Thymus (tissue), 14 donors: ENCODE measurements at places on chromosomes 11 and 22. TPM values are rescaled to one million over a fixed set of nuclear protein-coding genes. Genes with fewer than 3 reads are reported as not detected.

DNA sequence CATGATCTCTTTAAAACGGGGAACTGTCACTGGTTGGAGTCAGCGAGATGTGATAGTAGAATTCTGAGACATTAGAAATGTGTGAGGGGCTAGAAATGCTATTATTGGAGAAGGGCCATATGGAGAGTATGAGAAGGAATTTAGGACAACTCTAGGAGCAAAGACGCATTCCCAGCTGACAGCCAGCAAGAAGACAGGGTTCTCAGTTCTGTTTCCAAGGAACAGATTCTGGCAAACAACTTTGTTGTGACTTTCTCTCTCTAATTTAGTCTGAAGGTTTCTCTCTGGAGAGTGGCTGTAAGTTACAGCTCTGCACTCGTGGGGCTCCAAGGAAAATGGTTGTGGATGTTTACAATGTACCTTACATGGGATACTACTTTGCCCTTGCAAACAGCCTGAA lies 876.3 kb downstream of the FAM181B start:
- H3K4me3 ChIP-seq, result no peak overlapping the region
- H3K4me1 ChIP-seq, result no peaks in the 10 kb centered on the region
- no peak overlapping the region for H3K27ac ChIP-seq
- H3K27me3 ChIP-seq, result no peaks in the 10 kb centered on the region
- no peak for DNase-seq

DNA sequence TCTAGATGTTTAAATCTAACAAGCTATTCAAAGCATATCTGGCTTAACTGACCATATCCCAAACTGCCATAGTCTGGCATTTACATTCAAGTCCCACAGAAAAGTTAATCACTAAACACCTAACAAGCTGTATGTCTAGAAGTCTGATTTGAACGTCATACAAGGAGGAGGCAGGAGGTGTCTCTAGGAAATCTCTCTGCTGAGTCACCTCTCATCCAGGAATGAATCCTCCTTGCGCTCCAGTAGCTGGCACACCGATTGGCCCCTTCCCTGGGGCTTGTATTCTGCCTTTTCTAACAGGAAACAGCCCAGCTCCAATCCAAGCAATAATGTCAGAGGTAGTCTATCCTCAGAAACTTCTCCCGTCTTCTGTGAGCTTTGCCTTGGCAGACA lies 31.8 kb downstream of the FEZ1 start:
- DNase-seq, result no peak
- H3K4me1 ChIP-seq, result no peaks in the 10 kb centered on the region
- peaks cover 4% of the 10 kb centered on the region for H3K27me3 ChIP-seq
- no peaks in the 10 kb centered on the region for H3K36me3 ChIP-seq
- H3K27ac ChIP-seq, result no peak overlapping the region
- H3K4me3 ChIP-seq, result no peak overlapping the region

GRCh38 chr11:61715867-61716266 lies 35.7 kb downstream of the DAGLA start:
- peaks cover 11% of the 10 kb centered on the region for H3K4me1 ChIP-seq
- H3K27ac ChIP-seq, result no peak overlapping the region
- H3K4me3 ChIP-seq, result no peak overlapping the region
- no peaks in the 10 kb centered on the region for H3K27me3 ChIP-seq
- H3K36me3 ChIP-seq, result no peaks in the 10 kb centered on the region

DNA sequence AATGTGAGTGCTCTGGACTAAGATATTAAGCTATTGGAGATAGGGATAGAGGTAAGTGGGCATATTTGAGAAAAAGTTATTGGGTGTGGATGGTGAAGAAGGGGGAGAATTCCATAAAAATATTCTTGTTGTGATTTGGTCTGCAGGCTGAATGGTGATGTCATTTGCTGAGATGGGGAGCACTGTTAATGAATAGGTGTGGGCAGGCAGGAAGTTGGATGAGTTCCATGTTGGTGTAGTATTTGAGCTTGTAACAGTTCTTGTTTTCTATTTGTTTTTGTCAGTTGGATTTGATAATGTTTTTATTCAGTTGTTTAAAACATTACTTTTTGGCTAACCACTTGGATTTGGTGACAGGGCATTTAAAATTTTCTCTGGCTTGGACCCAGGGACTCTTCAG lies 168.8 kb downstream of the C11orf87 start:
- no peaks in the 10 kb centered on the region for H3K36me3 ChIP-seq
- H3K27me3 ChIP-seq, result no peaks in the 10 kb centered on the region
- no peak for DNase-seq
- H3K4me1 ChIP-seq, result no peaks in the 10 kb centered on the region
- no peak overlapping the region for H3K4me3 ChIP-seq

- no peaks in the 10 kb centered on the region for H3K36me3 ChIP-seq
- H3K27me3 ChIP-seq, result peaks cover 3% of the 10 kb centered on the region
- no peak for DNase-seq
- no peaks in the 10 kb centered on the region for H3K4me1 ChIP-seq
- H3K4me3 ChIP-seq, result no peak overlapping the region
Observed at GRCh38 chr11:31788085-31788484, 23.0 kb downstream of the PAX6 start.

DNA sequence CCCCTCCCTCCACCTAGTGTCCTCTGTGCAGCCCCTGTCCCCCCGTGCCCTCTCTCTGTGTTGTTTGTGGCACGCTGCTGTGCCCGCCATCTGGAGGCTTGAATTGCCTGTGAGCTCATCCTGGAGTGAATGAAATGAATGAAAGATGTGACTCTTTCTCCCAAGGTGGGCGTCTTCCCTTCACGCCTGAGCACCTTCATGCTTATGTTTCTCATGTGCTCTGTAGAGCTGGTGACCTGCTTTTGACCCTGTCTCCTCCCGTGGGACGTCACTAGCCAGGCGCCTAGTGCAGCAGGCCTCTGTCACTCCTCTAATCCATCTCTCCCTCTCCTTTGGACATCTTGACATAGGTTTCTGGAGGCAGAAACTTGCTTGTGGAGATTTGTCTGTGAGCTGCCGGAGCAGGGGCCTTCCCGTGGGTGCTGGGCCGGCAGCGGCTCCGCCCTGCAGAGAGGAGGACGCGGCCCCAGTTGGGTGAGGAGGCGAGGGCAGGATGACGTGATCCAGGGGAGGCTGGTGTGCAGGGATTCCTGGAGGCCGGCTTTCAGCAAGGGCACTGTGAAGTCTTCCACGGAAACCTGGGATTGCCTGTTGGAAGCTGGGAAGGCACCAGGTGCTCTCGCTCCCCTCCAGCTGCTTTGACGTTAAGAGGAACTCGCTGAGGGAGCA lies 40.6 kb downstream of the MUC6 start:
- peaks cover 61% of the 10 kb centered on the region for H3K36me3 ChIP-seq
- DNase-seq, result no peak
- no peak overlapping the region for H3K27ac ChIP-seq
- H3K27me3 ChIP-seq, result no peaks in the 10 kb centered on the region
- H3K4me1 ChIP-seq, result no peaks in the 10 kb centered on the region

GRCh38 chr11:13160806-13161205 lies 116.8 kb upstream of the BMAL1 start:
- H3K4me3 ChIP-seq, result no peak overlapping the region
- H3K4me1 ChIP-seq, result no peaks in the 10 kb centered on the region
- no peak overlapping the region for H3K27ac ChIP-seq

DNA sequence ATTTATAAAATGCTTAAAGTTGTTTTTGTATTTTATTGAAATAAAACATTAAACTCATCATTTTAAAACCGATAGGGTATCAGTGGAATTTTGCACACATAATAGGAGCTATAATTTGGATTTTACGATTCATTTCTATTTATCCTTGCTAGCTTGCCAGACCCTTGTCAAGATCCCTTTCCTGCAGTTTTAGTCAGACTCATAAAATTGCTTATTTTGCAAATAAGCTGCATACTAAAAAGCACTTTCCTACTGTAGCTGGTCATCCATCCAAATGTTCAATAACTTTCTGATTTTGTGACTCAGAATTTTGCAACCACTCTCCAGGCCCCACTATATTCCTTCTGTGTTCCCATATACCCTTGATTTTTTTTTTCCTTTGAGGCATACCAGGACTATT lies 239.2 kb upstream of the CTSC start:
- H3K4me3 ChIP-seq, result no peak overlapping the region
- no peak overlapping the region for H3K27ac ChIP-seq
- no peak for DNase-seq
- no peaks in the 10 kb centered on the region for H3K36me3 ChIP-seq
- no peaks in the 10 kb centered on the region for H3K27me3 ChIP-seq

- no peak overlapping the region for H3K27ac ChIP-seq
- DNase-seq, result peak; percentile 52
- H3K36me3 ChIP-seq, result no peaks in the 10 kb centered on the region
- no peaks in the 10 kb centered on the region for H3K27me3 ChIP-seq
Observed at GRCh38 chr22:35921777-35922176, 106.8 kb downstream of the RBFOX2 start.

- no peaks in the 10 kb centered on the region for H3K27me3 ChIP-seq
- peak overlapping the region; percentile 68 for H3K27ac ChIP-seq
- H3K36me3 ChIP-seq, result no peaks in the 10 kb centered on the region
- peak overlapping the region; percentile 63 for H3K4me3 ChIP-seq
Observed at GRCh38 chr11:86671531-86672006, 847 bp downstream of the ME3 start.

DNA sequence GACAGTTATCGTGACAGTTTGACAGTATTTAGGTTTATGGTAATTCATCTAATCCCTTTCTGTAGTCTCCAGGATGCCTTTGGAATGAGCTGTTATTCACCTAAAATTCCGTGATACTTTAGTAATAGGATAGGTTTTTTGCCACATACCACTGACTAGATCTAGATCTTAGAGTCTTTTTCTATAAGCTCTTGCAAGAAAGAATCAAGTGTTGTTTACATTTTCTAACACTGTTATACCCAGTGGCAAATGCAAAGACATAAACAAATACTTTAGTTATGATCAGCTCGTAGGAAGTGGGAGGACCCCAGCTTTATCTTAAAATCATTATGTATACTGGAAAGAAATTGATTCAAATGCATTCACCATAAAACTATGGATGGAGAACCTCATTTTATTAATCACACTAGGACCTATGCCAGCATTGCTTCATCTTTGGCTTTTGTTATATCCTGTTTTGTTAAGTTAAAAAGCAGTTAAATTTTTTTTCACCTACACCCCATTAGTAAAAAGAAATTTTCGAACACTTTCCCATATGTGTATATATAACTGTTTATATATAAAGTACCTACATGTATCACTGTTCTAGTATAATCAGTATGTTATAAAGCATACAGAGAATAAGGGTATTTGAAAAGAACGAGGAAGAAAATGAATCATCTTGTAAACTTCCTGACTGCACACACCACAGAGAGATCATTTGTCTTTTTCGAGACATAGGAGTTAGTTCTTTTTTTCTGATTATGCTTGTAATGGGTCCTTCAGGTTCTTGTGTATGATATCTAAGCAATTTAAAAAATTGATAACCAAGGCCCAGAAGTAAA lies 60.9 kb downstream of the PDHX start:
- DNase-seq, result no peak
- H3K27ac ChIP-seq, result no peak overlapping the region
- H3K27me3 ChIP-seq, result no peaks in the 10 kb centered on the region
- no peaks in the 10 kb centered on the region for H3K4me1 ChIP-seq

- peak overlapping the region; percentile 55 for H3K27ac ChIP-seq
- H3K4me1 ChIP-seq, result peaks cover 13% of the 10 kb centered on the region
- no peak overlapping the region for H3K4me3 ChIP-seq
- no peaks in the 10 kb centered on the region for H3K36me3 ChIP-seq
Observed at GRCh38 chr22:17980638-17981051, 43.7 kb downstream of the MICAL3 start.

- no peaks in the 10 kb centered on the region for H3K4me1 ChIP-seq
- no peak overlapping the region for H3K27ac ChIP-seq
- no peak for DNase-seq
- H3K4me3 ChIP-seq, result no peak overlapping the region
Observed at GRCh38 chr11:79383874-79384273, 57.0 kb downstream of the TENM4 start.

GRCh38 chr22:38843201-38843656 lies 599 bp downstream of the NPTXR start:
- peaks cover 84% of the 10 kb centered on the region for H3K27me3 ChIP-seq
- peak; percentile 15 for DNase-seq
- peaks cover 6% of the 10 kb centered on the region for H3K4me1 ChIP-seq
- H3K4me3 ChIP-seq, result peak overlapping the region; percentile 56

- peaks cover 30% of the 10 kb centered on the region for H3K27me3 ChIP-seq
- no peak for DNase-seq
- no peak overlapping the region for H3K27ac ChIP-seq
- no peaks in the 10 kb centered on the region for H3K4me1 ChIP-seq
Observed at GRCh38 chr11:45671246-45672171, 6.1 kb upstream of the CHST1 start.

DNA sequence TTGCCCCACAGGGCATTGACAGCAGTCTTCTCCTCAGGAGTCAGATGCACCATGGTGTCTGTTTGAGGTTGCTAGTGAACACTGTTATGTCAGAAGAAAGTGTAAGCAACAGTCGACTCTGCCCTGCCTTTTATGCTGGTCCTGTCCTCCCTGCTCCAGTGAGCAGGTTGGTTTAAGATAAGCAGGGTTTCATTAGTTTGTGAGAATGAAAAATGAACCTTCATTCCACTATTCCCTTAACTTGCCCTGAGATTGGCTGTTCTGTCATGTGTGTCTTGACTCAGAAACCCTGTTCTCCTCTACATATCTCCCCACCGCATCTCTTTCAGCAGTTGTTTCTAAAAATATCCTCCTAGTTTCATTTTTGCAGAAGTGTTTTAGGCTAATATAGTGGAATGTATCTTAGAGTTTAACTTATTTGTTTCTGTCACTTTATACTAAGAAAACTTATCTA lies at the start of gene HBD:
TSS of gene HBD (minus strand) at position 103 of the 454 bp plus-strand sequence. CDS start at position 53, 50 bp downstream.
- peak within 1 kb of the TSS; percentile 34 for H3K27ac ChIP-seq
- H3K27me3 ChIP-seq, result no peaks in the 10 kb centered on the region
- no peaks in the 10 kb centered on the region for H3K36me3 ChIP-seq
- H3K4me3 ChIP-seq, result no peak within 1 kb of the TSS

GRCh38 chr11:131109257-131109656 lies 193.0 kb upstream of the SNX19 start:
- no peaks in the 10 kb centered on the region for H3K27me3 ChIP-seq
- no peak overlapping the region for H3K4me3 ChIP-seq
- H3K27ac ChIP-seq, result no peak overlapping the region
- no peaks in the 10 kb centered on the region for H3K4me1 ChIP-seq
- H3K36me3 ChIP-seq, result no peaks in the 10 kb centered on the region

DNA sequence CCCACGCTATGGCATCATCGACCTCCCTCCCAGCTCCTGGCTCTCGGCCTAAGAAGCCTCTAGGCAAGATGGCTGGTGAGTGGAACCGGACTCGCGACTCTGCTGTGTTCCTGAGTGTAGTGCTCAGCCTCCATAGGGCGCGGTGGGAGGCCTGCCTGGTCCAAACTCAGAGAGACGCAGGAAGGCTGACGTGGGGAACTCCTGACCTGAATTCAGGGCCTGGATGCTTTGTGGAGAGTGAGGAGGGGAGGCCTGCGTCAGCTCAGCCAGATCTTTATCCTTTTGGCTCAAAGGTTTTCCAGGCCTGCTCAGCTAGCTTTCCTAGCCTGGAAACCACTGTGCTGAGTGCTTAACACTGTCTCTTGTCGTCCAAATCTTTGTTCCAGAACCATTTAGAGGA lies 8.0 kb downstream of the TIRAP start:
- peaks cover 12% of the 10 kb centered on the region for H3K36me3 ChIP-seq
- H3K4me1 ChIP-seq, result no peaks in the 10 kb centered on the region
- H3K27ac ChIP-seq, result no peak overlapping the region
- DNase-seq, result no peak

The TP53I11 gene
- total RNA-seq, result 6.1 TPM

The USH1C gene
- 0.24 TPM for total RNA-seq

The TRPT1 gene
- 45.1 TPM for total RNA-seq

The KRTAP5-10 gene
- not detected for total RNA-seq

The OR10A3 gene
- not detected for total RNA-seq

The SHISAL1 gene
- 0.33 TPM for total RNA-seq

The MFNG gene
- total RNA-seq, result 56.4 TPM

The RIMBP3B gene
- 0.85 TPM for total RNA-seq

The COA4 gene
- total RNA-seq, result 58.3 TPM

The FIBIN gene
- 1.9 TPM for total RNA-seq

The OR51B2 gene
- not detected for total RNA-seq

The DBX1 gene
- total RNA-seq, result not detected

The MRGPRF gene
- total RNA-seq, result 0.57 TPM
